NAMALWA (cell line): ENCODE measurements at places on chromosomes 3 and 15.

GRCh38 chr3:126445506-126445905 is 30.2 kb downstream of the ZXDC start:
- DNase-seq, result no peak

GRCh38 chr3:34300621-34301020 is 502.2 kb downstream of the PDCD6IP start:
- DNase-seq, result no peak

- no peak for DNase-seq
Observed at GRCh38 chr15:52246686-52247431, 48.7 kb downstream of the MYO5C start.

- DNase-seq, result no peak
Observed at GRCh38 chr3:30107531-30107930, 498.9 kb upstream of the TGFBR2 start.

DNA sequence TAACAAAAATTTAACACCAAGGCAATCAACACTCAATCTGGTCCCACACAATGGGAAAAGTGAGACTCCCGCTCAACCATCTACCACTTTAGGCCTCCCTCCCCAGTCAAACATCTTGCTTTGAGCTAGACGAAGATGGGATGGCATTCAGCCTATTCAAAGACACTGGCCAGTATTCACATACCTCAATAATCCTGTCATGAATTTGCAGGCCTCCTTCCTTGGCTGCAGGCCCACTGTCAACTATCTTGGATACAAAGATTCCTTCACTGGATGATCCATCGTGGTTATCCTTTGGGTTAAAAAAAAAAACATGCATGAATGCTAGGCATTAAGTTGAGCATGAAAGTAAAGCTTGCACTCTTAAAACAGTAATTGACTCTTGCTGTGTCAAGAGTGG is 22.6 kb downstream of the PDZRN3 start:
- no peak for DNase-seq

DNA sequence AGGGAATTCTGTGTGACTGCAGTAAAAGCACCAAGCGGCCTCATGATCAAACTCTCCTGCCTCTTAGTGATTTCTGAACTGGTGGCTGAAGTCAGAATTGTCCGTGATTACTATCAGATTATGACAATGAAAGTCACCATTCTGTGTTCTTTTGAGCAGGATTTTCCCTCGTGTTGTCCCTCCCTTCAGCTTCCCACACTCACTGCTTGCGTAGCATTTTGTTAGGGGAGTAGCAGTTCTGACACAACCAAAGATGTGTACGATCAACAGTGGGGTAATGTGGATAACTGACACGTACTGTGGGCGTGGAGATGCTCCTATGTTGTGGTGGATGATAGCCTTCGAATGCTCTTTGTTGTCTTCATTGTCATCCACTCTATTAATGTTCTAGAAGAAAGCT is 67.8 kb upstream of the ICE2 start:
- no peak for DNase-seq

DNA sequence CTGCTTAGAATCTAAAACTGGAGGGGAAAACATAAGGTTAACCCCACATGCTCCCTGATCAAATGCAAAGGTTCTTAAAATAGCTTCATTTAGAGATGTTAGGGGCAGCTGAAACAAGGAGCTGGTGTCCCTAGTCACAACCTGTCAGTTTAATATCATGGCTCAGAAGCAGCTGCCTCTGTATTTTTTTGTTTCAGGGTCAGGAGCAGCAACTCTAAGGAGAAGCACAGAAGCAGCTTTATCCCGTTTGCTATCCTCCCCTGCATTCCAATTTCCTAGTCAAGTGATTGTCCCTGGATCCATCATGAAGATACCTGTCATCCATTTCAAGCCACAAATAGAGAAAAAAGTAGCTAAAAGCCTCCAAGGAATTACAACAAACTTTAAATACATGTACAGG is 4.1 kb downstream of the FILIP1L start:
- DNase-seq, result no peak

- DNase-seq, result no peak
Observed at GRCh38 chr15:38460543-38460942, 6.6 kb downstream of the FAM98B start.

- DNase-seq, result no peak
Observed at GRCh38 chr3:143502081-143502480, 346.2 kb downstream of the SLC9A9 start.

GRCh38 chr3:32992310-32992686 is 40.9 kb downstream of the CCR4 start:
- no peak for DNase-seq

- no peak for DNase-seq
Observed at GRCh38 chr15:31300981-31301672, 25.5 kb upstream of the KLF13 start.

DNA sequence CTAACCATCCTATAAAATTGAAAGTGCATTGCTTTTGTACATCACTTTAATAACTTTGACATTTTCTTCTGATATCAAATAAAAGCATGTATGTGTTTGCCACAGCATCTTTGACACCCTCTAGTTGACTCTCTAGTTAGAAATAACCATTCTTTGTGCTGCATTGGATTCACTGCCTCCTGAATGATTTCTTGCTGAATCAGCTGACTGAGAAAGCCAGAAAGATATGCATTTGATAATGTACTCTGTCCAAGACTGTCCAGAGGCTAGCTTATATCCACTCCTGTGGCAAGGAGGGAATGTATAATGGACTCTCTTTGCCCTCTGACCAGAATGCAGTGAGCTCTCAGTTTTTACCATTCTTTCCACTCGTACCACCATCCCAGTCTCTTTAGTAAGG is 6.2 kb downstream of the RAB11A start:
- DNase-seq, result no peak

- no peak for DNase-seq
Observed at GRCh38 chr15:25456196-25456595, 17.4 kb upstream of the UBE3A start.

DNA sequence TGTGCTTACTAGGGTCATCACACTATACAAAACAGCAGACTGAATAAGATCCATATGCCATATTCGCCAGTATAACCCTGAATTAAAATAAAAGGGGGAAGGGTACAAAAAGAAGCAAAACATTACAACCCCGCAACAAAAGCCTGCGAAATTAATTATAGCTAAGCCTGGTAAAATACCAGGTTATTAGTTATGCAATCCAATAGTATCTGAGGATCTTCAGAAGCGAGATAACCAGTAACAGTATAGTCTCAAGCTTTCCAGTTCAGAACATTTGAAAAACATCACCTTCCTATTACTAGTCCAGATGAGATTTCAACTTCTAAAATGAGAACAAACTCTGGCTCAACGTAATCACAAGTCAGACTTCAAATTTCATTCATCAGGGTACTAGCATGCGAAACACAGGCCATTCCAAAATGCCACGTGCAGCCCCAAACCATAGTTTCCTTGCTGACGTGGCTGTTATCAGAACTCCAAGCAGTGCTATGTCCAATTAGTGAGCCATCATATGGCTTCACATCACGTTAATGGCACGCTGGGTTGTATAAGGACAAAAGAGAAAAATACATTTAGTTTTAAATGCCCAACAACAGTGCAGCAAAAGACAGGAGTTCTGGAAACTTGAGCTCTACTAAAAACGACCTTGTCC is 1.1 kb downstream of the SSR3 start:
- peak; percentile 56 for DNase-seq
